ENCODE measurements at places on chromosomes 3 and 15. TPM values are rescaled to one million over a fixed set of nuclear protein-coding genes. Genes with fewer than 3 reads are reported as not detected.

The SERPINI1 gene
- 2.2 TPM for polyA plus RNA-seq

The TIMP4 gene
- polyA plus RNA-seq, result 0.09 TPM

The GUCA1C gene
- 0.26 TPM for polyA plus RNA-seq

The PLCL2 gene
- 0.12 TPM for polyA plus RNA-seq

The CPLX3 gene
- 0.03 TPM for polyA plus RNA-seq

The NEK10 gene
- polyA plus RNA-seq, result 0.98 TPM

The DCP1A gene
- 16.1 TPM for polyA plus RNA-seq

- no peak for DNase-seq
These were observed 66.6 kb downstream of the C3orf20 start for GRCh38 chr3:14741510-14741909.

GRCh38 chr15:75313116-75313845 lies 22.6 kb upstream of the COMMD4 start:
- no peak for DNase-seq

GRCh38 chr3:102687851-102688555 lies 253.2 kb downstream of the ZPLD1 start:
- DNase-seq, result no peak

GRCh38 chr3:161540594-161540993 lies 44.0 kb downstream of the OTOL1 start:
- DNase-seq, result no peak

DNA sequence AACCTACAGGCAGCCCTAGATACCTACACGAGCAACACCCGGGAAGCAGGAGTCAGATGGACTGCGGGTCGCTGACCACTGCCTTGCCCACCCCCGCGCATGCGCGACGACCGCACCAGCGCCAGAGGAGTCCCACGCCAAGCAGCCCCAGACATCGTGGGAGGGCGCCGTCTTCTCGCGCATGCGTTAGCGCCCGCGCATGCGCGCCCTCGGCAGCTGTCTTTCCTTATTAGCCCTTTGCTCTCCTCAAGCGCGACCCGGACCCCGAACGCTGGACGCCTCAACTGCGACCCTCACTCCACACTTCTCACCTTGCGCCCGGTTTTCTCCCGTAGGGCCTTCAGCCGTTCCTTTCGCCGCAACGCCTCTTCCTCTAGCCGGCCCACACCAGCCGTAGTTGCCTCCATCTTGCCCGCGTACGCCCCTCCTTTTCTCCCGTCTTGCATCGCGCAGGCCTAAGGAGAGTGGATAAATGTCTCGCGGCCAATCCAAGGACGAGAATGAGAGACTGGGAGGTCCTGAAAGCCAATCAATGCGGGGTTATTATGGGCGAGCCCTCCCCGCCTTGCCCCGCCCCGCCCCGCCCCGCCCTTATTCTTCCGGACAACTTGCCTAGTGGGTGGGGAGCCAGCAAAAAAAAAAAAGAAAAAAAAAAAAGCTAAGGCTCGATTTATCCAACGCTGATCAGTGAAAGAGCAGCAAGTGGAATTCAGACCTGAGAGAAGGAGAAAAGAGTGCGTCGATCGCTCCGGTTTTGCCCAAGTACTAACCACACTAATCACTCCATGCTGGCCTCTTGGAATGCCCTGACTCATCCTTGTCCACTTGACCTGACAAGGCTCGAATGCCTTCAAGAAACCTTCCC lies at the start of gene CCDC12:
CCDC12 (minus strand) TSS at position 420 of the 865 bp plus-strand sequence; CDS start at position 407, 13 bp downstream.
- DNase-seq, result peak; percentile 95

DNA sequence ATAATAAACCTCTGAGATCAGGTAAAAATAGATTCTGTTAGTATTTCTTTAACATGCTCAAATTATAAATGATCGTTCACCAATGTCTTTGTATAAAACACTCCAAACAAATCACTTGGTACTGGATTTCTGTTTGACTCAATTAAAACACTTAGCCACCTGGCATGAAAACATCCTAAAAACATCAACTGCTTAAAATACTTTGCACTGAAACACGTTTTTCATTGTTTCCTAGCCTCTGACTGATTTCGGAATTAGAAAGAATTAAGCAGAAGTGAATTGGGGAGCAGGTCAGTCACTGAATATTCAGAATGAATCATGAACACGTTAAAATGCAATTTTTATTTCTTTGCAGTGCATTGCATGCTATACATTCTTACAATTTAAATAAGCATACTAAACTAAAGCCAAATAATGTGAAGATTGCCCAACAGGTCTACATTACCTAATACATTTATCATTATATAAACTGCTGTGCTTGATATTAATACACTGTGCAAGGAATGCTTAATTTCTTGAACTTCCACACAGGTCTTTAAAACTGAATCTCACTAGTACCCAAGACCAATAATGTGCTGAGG lies 1.6 kb downstream of the THRB start:
- no peak for DNase-seq

Data from keratinocyte (primary cell).